ENCODE measurements at places on chromosomes 3 and 15.
A peak's percentile ranks its signal among the peaks of the same experiment; 100 is the strongest.

GRCh38 chr15:32866454-32867312 lies 148.9 kb downstream of the GREM1 start:
- peaks cover 6% of the 10 kb centered on the region for H3K4me1 ChIP-seq
- no peak overlapping the region for H3K27ac ChIP-seq
- H3K27me3 ChIP-seq, result no peaks in the 10 kb centered on the region
- no peak overlapping the region for H3K4me3 ChIP-seq
- no peaks in the 10 kb centered on the region for H3K36me3 ChIP-seq

- H3K36me3 ChIP-seq, result no peaks in the 10 kb centered on the region
- DNase-seq, result no peak
- no peaks in the 10 kb centered on the region for H3K4me1 ChIP-seq
- H3K4me3 ChIP-seq, result no peak overlapping the region
Measured at GRCh38 chr3:52886049-52886730, 11.2 kb downstream of the STIMATE start.

- H3K27me3 ChIP-seq, result no peaks in the 10 kb centered on the region
- no peaks in the 10 kb centered on the region for H3K4me1 ChIP-seq
- H3K4me3 ChIP-seq, result no peak overlapping the region
- no peak for DNase-seq
- H3K27ac ChIP-seq, result no peak overlapping the region
Measured at GRCh38 chr3:69255928-69256327, 130.0 kb downstream of the FRMD4B start.

- peaks cover 5% of the 10 kb centered on the region for H3K27me3 ChIP-seq
- no peak for DNase-seq
- no peak overlapping the region for H3K27ac ChIP-seq
- H3K4me3 ChIP-seq, result no peak overlapping the region
- H3K36me3 ChIP-seq, result no peaks in the 10 kb centered on the region
Measured at GRCh38 chr15:79049416-79049815, 41.2 kb downstream of the RASGRF1 start.

- DNase-seq, result no peak
- H3K27me3 ChIP-seq, result no peaks in the 10 kb centered on the region
- no peaks in the 10 kb centered on the region for H3K4me1 ChIP-seq
- no peaks in the 10 kb centered on the region for H3K36me3 ChIP-seq
- H3K4me3 ChIP-seq, result no peak overlapping the region
- no peak overlapping the region for H3K27ac ChIP-seq
Measured at GRCh38 chr3:173044998-173045397, 96.0 kb downstream of the SPATA16 start.

DNA sequence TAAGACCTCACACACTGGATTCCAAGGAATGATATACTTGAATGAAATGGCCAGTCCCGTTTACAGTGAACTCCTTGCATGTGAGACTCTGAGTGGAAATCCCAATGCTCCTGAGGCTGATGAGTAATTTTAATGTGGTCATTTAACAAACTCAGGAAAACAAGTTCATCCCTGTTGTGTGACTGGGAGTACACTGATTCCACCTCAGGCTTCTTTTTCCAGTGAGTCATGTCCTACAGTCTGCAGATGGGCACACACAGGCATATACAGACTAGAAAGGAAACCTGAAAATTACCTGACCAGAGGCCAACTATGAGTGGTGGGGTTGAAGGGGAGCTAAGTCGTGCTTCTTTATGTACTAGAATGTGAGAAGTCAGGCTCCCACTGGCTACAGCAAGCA lies 5.8 kb downstream of the SQOR start:
- H3K36me3 ChIP-seq, result no peaks in the 10 kb centered on the region
- H3K27ac ChIP-seq, result no peak overlapping the region
- H3K4me3 ChIP-seq, result no peak overlapping the region
- H3K4me1 ChIP-seq, result no peaks in the 10 kb centered on the region
- no peak for DNase-seq
- peaks cover 3% of the 10 kb centered on the region for H3K27me3 ChIP-seq

DNA sequence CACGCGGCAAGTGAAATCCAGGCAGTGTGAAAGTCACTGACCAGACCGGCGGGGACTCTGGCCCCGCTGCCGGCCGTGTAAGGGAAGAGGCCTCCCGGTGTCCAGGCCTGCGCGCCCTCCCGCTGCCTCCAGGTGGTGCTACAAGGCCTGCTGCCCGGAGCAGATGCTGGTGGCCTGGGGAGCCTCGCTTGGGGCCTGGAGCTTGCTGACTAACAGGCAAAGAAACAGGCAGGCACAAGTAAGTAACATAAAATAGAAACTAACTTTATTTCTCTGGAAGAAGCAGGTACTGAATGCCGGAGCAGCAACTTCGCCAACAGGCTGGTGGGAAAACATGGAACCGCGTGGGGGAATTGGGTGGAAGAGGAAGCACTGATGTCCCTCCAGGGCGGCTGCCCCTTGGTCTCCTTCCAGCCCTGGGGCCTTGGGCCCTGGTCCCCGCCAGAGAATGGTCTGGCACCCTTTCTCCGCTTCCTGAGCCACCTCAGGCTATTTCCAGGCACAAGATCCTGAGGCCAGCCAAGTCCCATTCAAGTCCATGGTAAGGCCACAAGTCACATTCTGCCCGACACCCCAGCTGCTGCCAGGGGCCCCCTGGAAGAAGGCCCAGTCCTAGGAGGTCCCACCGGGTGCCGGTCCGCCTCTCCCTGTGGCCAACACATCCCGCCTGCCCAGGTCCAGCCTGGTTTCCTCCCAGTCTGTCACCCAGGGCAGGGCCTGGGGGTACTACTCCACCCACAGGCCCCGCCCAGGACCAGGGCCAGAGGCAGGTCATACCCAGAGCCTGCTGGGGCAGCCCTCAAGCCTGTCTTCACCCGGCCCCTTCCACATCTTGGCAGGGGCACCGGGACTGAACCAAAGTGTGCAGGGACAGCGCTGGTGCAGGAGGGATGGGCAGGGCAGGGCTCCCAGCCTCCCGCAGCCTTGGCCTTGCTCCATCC lies 45.0 kb downstream of the TNK2 start:
- H3K36me3 ChIP-seq, result no peaks in the 10 kb centered on the region
- no peaks in the 10 kb centered on the region for H3K27me3 ChIP-seq
- no peak overlapping the region for H3K4me3 ChIP-seq
- no peaks in the 10 kb centered on the region for H3K4me1 ChIP-seq
- peak; percentile 63 for DNase-seq
- H3K27ac ChIP-seq, result no peak overlapping the region

DNA sequence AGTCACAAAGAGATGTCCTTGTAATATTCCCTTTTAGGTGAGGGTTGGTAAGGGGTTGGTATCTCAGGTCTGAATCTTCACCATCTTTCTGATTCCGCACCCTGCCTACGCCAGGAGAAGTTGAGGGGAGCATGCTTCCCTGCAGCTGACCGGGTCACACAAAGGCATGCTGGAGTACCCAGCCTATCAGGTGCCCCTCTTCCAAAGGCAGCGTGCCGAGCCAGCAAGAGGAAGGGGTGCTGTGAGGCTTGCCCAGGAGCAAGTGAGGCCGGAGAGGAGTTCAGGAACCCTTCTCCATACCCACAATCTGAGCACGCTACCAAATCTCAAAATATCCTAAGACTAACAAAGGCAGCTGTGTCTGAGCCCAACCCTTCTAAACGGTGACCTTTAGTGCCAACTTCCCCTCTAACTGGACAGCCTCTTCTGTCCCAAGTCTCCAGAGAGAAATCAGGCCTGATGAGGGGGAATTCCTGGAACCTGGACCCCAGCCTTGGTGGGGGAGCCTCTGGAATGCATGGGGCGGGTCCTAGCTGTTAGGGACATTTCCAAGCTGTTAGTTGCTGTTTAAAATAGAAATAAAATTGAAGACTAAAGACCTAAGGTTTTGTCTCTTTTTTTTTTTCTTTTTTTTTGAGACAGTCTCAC lies 19.8 kb downstream of the TYRO3 start:
- H3K27ac ChIP-seq, result 0 out of 2 replicates have a peak overlapping the region, but pooled peaks have one; percentile 14
- H3K4me1 ChIP-seq, result peaks cover 8% of the 10 kb centered on the region
- no peaks in the 10 kb centered on the region for H3K27me3 ChIP-seq

- H3K27ac ChIP-seq, result no peak overlapping the region
- peaks cover 35% of the 10 kb centered on the region for H3K36me3 ChIP-seq
- no peaks in the 10 kb centered on the region for H3K27me3 ChIP-seq
- H3K4me1 ChIP-seq, result peaks cover 10% of the 10 kb centered on the region
- no peak overlapping the region for H3K4me3 ChIP-seq
Measured at GRCh38 chr15:75207618-75208500, 6.2 kb downstream of the C15orf39 start.

DNA sequence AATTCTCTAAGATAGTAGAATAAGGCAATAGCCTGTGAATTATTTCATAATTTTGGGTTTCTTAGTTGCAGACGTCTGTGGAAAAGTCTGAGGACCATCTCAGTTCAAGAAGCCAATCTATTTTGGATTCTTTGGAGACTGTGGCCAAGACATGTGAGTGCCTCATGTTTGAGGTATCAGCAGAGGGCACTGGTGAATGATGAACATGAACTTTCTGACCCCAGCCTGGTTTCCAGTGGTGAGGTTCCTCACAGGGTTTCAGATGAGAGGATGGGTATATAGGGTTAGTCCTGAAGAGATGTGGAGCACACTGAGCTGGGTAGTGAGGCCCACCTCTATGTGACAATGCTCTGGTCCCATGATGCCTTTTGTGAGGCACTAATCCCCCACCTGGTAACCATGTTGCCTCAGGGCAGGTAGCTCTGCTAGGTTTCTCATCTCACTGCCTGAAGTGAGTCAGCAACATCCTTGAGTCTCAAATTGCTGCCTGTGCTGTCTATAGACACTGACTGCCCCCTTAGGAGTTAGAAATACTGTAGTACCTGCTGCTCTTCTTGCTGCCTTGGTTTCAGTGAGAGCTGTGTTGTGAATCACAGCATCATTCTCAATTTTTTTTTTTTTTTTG lies 32.3 kb downstream of the C3orf62 start:
- no peaks in the 10 kb centered on the region for H3K36me3 ChIP-seq
- H3K4me3 ChIP-seq, result no peak overlapping the region
- no peak for DNase-seq
- H3K4me1 ChIP-seq, result no peaks in the 10 kb centered on the region
- H3K27ac ChIP-seq, result no peak overlapping the region

DNA sequence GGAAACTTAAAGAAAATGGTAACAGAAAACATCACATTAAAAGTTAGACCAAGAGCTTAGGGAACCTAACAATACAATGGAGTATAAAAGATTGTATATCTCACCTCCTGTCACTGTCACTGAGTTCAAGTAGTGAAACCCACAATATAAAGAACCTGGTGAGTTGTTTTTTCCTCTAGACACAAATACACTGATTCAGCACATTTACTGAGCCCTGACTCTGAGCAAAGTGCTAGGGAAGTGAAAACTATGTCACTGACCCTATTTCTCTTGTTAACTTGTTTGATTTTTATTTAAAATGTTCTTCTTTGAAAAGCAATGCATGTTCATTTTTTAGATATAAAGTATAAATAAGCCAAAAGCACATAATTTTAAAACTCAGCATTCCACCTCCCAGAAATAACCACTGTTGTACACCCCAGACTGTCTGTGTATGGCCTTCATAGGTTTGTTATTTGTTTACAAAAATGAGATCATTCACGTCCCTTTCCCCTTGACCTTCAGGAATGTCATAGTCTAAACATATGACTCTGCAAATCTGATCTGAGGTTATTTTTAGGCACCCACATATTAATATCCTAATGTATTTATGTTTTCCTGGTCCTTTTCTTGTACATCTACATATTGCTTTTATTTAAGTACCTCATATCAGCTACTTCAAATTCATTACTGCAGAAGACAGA lies 69.2 kb upstream of the CSTA start:
- no peak overlapping the region for H3K4me3 ChIP-seq
- no peak for DNase-seq
- no peaks in the 10 kb centered on the region for H3K4me1 ChIP-seq
- no peaks in the 10 kb centered on the region for H3K27me3 ChIP-seq

DNA sequence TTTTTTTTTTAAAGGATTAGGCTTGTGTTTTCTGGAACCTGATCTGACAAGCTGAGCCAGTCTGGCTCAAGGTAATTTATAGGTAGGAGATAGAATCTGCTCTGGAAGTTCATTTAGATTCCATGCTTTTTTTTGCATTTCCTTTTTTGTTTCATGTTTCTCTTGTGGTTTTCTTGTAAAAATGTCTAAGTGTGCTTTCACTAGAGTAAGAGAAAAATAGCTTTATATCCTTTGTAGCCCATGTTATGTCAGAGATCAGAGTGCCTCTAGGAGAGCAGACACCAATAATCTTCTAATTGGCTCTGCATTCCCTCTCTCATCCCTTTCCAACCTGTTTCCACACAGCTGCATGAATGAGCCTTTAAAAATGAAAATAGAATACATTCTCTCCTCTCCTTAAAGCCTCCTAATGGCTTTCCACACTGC lies 389.8 kb upstream of the KCNMB2 start:
- no peak overlapping the region for H3K4me3 ChIP-seq
- no peaks in the 10 kb centered on the region for H3K36me3 ChIP-seq
- no peak for DNase-seq
- no peak overlapping the region for H3K27ac ChIP-seq
- no peaks in the 10 kb centered on the region for H3K4me1 ChIP-seq

DNA sequence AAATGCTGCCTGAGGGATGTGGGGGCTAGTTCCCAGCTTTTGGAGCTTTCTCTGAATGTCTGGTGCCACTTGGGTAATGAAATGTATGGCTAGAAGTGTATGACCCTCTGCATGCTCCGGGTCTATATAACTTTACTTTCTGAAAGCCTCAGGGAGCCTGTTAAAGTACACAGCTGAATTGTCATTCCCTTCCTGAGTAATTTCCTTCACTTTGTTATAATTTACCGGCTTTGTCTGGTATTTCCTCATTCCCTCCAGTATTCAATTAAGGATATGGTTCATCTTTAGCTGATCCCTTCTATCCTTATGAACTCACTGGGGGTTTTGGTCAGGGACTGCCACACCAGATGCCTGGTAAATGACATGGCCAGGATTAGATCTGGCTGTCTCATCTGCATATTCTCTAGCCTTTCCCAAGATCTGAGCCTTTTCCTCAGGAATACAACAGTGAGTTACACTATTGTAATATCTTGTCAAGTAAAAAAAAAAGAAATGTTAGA lies 620.3 kb downstream of the ZPLD1 start:
- no peaks in the 10 kb centered on the region for H3K27me3 ChIP-seq
- no peak for DNase-seq
- no peaks in the 10 kb centered on the region for H3K36me3 ChIP-seq
- no peak overlapping the region for H3K4me3 ChIP-seq
- H3K27ac ChIP-seq, result no peak overlapping the region

- H3K27me3 ChIP-seq, result no peaks in the 10 kb centered on the region
- no peak for DNase-seq
- H3K27ac ChIP-seq, result no peak overlapping the region
- H3K4me1 ChIP-seq, result no peaks in the 10 kb centered on the region
- H3K4me3 ChIP-seq, result no peak overlapping the region
Measured at GRCh38 chr3:193572426-193572908, 17.8 kb upstream of the ATP13A4 start.

DNA sequence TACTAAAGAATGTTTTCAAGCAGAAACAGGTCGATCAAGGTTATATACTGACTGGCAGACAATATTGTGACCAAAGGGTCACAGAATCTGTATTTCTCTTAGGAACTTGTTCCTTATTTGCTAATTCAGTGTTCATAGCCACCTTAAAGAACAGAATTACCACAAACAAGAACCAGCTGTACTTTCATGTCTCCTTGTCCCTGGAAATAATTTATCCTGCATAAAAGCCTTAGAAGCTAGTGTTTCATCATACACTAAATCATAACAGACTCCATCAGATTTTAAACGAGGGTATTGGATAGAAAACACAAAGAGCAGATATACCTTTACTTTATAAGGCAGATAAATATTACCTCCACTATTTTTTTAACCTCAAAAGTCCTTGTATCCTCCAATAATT lies 6.4 kb downstream of the DNAJC19 start:
- no peaks in the 10 kb centered on the region for H3K27me3 ChIP-seq
- DNase-seq, result no peak
- H3K4me1 ChIP-seq, result no peaks in the 10 kb centered on the region
- no peak overlapping the region for H3K4me3 ChIP-seq
- peak overlapping the region; percentile 20 for H3K27ac ChIP-seq
